ENCODE measurements at places on chromosomes 6 and 20.

DNA sequence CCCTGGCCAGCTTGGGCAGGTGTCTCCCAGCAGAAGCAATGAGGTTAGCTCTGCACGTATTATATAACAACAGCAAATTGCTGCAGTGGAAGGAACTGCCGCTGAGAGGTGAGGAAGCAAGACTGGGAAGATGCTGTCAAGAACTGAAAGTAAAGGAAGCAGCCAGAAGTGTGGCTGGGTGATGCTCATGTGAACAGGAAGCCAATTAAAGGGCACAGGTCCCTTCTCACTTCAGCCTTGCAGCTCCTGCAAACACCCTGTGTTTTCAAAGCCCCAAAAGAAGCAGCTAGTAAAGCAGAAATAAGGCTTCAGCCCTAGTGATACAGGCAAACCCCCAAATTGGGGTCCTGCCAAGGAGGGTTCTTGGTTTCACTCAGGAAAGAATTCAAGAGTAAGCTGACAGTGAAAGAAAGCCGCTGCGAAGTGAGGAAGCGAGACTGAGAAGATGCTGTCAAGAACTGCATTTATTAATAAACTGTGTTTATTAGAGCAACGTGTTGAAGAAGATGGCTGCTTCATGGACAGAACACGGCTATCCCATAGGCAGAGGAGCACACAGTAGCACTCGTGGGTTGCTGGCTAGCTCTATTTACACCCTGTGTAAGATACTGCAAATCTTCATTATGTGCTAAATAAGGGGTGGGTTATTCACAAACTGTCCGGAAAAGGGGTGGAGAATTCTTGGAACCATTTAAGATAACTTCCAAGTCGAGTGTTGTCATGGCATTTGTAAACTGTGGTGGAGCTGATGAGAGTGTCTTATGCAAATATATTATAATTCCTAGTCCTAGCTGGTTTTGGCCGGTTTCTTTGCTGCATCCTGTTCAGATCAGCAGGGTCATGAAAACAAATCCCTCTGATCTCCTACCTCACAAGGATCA is 152.2 kb downstream of the LINC00237 start:
- no peak for ATAC-seq

- ATAC-seq = no peak
Measured at GRCh38 chr20:63651942-63652191, 1.4 kb downstream of the STMN3 start.

GRCh38 chr6:11172501-11173327 is 59.8 kb downstream of the NEDD9 start:
- peak; percentile 63 for ATAC-seq

GRCh38 chr6:151729829-151730495 is 77.5 kb upstream of the ESR1 start:
- no peak for ATAC-seq

DNA sequence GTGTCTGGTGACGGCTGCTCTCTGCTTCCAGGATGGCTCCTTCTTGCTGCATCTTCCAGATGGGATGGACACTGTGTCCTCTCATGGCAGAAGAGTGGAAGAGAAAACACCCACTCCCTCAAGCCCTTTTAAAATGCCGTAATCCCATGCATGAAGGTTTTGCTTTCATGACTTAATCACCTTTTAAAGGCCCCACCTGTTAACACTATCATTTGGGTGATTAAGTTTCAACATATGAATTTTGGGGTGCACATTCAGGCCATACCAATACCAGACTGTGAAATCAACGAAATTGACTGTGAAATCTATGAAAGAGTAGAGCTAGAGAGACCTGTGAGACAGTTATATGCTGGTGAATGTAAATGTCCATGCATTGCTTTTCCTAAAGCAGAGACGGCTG is 374.3 kb upstream of the CHD6 start:
- no peak for ATAC-seq

DNA sequence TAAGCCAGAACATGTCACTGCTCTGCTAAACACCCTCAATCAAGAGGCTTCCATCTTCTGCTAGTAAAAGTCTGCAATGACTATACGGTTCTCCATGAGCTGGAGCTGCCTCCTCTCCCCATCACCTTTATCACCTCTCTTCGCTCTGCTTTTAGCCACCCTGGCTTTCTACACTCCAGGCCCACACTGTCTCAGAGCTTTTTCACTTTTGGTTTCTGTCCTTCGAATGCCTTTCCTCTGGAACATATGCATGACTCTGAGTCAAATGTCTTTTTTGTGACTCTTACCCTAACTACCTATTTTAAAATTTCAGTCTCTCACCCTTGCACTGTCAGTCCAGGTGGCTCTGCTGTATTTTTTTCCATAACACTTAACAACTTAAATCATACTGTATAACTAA is 525.4 kb upstream of the RNF217 start:
- ATAC-seq = no peak

GRCh38 chr6:89073014-89073620 is 7.4 kb upstream of the PNRC1 start:
- no peak for ATAC-seq

- ATAC-seq = no peak
Measured at GRCh38 chr6:68658338-68658737, 23.3 kb downstream of the ADGRB3 start.

DNA sequence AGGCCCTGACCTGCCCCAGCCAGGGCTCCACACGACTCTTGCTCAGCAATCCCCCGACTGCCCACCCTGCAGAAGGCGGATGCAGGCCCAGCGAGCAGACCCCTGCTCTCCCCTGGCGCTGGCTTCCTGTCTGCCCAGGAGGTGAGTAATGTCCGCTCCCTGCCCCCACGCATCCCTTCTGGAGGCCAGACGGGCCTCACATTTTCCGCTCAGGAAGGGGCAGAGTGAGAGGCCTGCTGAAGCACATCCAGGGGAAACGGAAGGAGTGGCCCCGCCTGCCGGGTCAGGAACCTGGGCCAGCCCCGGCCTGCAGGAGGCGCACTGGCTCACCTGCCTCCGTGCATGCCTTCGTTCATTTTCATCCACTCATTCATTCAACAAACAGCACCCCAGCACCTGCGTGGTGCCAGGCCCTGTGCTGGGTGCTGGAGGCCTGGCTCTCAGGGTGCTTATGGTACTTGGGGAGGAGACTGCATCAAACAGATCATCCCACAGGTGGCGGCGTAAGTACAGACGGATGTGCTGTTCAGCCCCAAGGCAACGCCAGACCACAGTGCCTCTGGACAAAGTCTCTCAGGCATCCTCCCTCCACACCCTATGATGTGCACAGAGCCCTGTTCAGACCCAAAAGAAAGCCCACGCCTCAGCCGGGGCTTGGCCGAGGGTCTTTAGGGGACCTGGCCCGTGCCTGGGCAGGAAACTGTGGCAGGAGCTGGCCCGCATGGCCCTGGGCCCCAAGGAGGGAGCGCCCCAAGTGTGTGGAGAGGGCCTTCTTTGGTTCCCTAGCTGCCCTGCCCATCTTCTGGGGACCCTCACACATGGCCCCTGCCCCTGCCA is 112.1 kb downstream of the ASXL1 start:
- ATAC-seq = peak; percentile 54

- no peak for ATAC-seq
Measured at GRCh38 chr20:24838546-24839535, 110.2 kb upstream of the CST7 start.

GRCh38 chr20:19915111-19915798 is 101.9 kb upstream of the NAA20 start:
- ATAC-seq = no peak

- ATAC-seq = no peak
Measured at GRCh38 chr6:64672131-64672530, 1034.9 kb downstream of the EYS start.

- ATAC-seq = no peak
Measured at GRCh38 chr6:71043902-71044301, 87.0 kb upstream of the B3GAT2 start.

DNA sequence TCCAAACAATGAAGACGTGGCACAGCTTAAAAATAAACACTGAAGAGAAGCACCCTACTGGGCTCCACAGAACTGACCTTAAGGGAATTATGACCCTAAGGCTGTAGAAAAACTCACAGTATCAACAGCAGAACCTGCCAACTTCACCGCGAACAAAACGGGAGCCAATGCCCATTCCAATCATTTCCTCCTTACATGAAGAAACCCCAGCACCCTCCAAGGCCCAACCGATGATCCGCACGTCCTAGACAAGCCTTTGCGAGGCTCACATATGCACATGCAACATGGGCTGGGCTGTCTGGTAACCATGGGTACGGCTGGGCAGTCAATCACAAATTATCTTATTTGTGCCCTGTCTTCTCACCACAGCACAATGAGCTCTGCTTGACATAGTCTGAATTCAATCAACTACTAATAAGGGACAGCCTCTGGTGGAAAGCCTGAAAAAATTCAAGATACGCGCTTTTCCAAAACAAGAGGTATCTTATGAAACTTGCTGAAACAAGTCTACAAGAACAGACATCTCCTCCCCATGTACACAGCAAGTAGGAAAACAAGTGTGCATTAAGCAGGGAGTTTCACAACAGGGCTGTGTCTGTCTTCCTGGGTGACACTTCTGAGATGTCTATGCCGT is 1.7 kb downstream of the DIDO1 start:
- no peak for ATAC-seq

- ATAC-seq = no peak
Measured at GRCh38 chr6:91633374-91634111, 1046.7 kb upstream of the MAP3K7 start.

DNA sequence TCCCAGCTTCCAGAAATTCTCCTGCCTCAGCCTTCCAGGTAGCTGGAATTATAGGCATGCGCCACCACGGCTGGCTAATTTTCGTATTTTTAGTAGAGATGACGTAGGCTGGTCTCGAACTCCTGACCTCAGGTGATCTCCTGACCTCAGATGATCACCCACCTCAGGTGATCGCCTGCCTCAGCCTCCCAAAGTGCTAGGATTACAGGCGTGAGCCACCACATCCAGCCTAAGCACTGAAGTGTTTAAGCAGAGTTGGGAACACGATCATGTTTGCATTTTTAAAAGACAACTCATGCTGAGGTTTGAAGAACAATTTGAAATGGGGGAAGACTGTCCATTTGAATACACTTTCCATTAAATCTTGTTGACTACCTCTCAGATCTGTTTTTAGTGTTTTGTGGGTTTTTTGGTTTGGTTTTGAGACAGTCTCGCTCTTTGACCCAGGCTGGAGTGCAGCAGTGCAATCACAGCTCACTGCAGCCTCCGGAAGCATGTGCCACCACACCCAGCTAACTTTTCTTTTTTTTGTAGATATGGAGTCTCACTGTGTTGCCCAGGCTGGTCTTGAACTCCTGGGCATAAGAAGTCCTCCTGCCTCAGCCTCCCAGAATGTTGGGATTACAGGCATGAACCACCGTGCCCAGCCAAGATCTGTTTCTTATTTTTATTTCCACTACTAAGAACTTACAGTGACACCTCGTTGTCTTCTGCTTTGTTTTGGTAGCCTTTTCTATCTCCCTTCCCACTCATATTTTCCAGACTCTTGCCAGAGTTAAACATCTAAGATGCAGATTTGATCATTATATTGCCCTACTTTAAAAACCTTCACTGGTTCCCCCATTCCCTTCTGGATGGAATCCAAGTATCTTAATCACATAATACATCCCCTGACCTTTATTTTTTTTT is 5.5 kb downstream of the CASP8AP2 start:
- ATAC-seq = no peak

GRCh38 chr6:125300992-125301434 is 754 bp downstream of the HDDC2 start:
- ATAC-seq = peak; percentile 40

- peak; percentile 49 for ATAC-seq
Measured at GRCh38 chr20:49207076-49207475, 12.1 kb upstream of the DDX27 start.

DNA sequence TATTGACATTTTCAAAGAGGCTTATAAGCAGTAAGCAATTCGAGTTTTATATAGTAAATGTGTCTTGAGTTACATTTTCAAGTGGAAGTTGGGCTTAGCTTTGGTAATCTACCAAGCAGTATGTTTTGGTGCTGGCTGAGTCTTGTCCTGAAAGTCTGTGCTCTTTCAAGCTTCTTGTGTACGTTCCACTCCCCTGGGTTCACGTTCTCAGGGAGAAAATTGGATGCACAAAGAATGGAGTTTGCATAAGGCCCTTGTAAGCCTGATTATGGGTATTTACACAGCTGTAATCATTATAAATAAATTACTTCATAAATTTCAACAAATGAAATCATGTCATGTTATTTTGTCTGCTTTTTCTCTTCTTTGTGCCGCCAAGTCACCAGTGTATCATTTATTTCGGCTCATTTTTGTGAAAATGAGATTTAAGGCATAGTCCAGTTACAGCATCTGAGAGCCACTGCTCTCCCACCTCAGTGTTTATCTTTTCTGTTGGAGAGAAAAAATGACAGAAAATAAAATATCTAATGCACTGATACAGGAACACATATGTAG is 262.5 kb downstream of the BTBD3 start:
- ATAC-seq = no peak

GRCh38 chr20:47231382-47232039 is 125.0 kb downstream of the ZMYND8 start:
- ATAC-seq = peak; percentile 89

- ATAC-seq = peak; percentile 48
Measured at GRCh38 chr6:144320741-144321140, 35.6 kb downstream of the UTRN start.

- ATAC-seq = no peak
Measured at GRCh38 chr6:142735204-142735603, 209.8 kb downstream of the HIVEP2 start.
